ENCODE measurements at places on chromosomes 6 and 20.

GRCh38 chr20:15922556-15922955 lies 650.7 kb downstream of the KIF16B start:
- DNase-seq: no peak

- no peak for DNase-seq
Observed at GRCh38 chr6:125753218-125753936, 3.9 kb downstream of the HEY2 start.

GRCh38 chr6:136317971-136318370 lies 28.3 kb upstream of the BCLAF1 start:
- DNase-seq: no peak

DNA sequence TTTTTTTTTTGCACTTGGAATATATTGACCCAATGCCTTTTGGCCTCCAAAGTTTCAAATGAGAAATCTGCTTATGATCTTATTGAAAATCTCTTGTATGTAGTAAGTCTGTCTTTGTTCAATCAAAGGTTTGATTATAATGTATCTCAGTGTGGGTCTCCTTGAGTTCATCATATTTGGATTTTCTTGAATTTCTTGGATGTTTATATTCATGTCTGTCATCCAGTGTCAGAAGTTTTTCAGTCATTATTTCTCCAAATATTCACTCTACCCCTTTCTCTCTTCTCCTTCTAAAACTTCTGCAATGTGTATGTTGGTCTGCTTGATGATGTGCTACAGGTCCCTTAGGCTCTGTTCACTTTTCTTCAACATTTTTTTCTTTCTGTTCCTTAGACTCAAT lies 95.9 kb upstream of the PTPRK start:
- no peak for DNase-seq

DNA sequence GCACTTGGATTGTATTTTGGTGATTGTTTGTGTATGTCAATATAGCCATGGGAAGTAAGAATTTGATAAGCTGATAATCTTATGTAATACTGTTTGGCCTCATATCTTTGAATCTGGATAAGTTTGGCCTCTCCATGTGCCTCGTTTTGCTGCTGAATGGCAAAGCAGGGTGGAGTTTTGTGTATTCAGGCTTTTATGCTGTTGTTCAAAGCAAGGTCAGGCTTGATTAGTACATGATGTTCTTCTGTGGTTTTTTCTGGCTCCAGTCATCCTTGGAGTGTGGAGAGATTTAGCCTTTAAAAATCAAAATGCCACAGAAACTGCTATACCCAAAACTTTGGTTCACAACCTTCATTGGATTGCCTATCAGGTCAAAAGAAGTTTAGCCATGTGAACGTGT lies 728.9 kb upstream of the GJE1 start:
- DNase-seq: no peak

DNA sequence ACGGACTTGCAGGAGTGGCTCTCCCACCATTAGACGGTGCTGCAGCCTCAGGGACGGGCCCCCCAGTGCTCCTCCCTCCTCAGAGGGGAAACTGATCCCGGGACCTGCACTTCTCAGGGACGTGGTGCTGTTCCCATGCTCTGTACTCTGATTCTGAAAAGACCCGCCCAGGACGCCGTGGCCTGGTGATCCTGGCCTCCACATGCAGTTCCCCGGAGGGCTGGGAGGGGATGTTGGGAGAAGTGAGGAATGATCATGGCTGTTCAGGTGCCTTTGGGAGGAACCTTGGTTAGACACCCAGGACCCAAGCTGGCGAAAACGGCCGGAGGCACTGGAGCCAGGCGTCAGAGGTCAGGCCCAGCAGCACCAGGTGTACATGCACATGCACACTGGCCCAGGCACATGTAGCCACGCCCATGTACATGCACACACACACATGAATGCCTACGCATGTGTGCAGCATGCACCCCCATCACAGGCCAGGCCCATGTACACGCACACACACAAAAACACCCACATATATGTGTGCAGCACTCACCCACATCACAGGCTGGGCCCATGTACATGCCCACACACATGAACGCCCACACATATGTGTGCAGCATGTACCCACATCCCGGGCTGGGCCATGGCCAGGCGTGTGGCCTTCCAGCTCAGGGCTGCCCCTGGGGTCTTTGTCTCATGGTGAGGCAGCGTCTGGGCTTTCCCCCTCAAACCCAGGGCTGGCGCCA lies 52.6 kb upstream of the DACT2 start:
- DNase-seq: no peak

GRCh38 chr6:63582579-63583231 lies 10.4 kb downstream of the LOC128125822 start:
- no peak for DNase-seq

DNA sequence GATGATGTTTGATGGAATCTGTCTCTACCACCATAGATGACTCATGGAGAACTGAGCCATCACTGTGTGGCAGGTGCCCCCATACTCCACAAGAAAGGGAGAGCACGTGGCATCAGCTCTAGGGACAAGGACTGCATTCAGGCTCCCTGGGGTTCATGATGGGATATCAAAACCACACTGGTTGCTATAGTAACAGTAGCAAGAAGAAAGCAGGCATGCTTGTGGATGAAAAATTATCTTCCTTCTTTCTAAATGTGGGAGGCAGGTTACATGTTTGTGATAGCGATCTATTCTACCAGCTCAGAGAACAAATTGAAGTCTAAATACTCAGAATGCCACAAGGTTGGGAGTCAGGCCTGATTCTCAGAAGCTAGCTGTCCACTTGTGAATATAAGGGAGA lies 224.2 kb downstream of the ARHGAP18 start:
- no peak for DNase-seq

- DNase-seq: no peak
Observed at GRCh38 chr6:25410102-25410501, 130.9 kb downstream of the CARMIL1 start.

DNA sequence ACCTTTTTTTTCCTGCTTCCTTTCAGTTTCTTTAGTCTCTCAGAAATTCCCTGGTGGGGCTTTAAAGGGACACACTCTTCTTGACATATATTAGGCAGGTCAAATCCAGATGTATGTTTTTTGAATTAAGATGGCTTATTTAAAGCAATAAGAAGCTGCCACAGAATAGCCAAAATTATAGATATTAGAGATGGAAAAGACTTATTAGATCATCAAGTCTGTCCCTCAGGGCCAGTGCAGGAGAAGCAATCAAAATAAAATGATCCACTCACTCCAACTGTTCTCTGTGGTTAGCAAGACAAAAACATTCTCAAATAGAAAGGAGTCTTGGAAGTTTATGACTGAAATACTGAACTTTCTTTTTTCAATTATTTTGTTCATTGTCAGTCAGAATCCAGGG lies 462.8 kb downstream of the CDC5L start:
- DNase-seq: no peak

GRCh38 chr6:138287144-138287955 lies 69.1 kb upstream of the PBOV1 start:
- DNase-seq: no peak

GRCh38 chr6:115947966-115948541 lies 112.6 kb downstream of the FRK start:
- DNase-seq: no peak

All from fibroblast of skin of left biceps (primary cell).